ENCODE measurements at places on chromosomes 3 and 15.
A peak's percentile ranks its signal among the peaks of the same experiment; 100 is the strongest.

GRCh38 chr3:184377882-184378445 lies at the start of gene THPO:
Gene THPO (minus strand): TSS chr3:184378207. CDS start chr3:184376259, 1,948 bp downstream.
- peaks cover 29% of the 10 kb centered on the region for H3K27me3 ChIP-seq
- no peak for DNase-seq
- H3K4me3 ChIP-seq, result no peak within 1 kb of the TSS
- no peak within 1 kb of the TSS for H3K27ac ChIP-seq
- no peaks in the 10 kb centered on the region for H3K36me3 ChIP-seq

GRCh38 chr3:25421747-25422146 lies 6.3 kb upstream of the RARB start:
- no peaks in the 10 kb centered on the region for H3K27me3 ChIP-seq
- no peaks in the 10 kb centered on the region for H3K4me1 ChIP-seq
- no peak overlapping the region for H3K4me3 ChIP-seq
- no peaks in the 10 kb centered on the region for H3K36me3 ChIP-seq
- no peak for DNase-seq

GRCh38 chr3:46110701-46111493 lies 83.6 kb upstream of the XCR1 start:
- no peak overlapping the region for H3K4me3 ChIP-seq
- no peaks in the 10 kb centered on the region for H3K36me3 ChIP-seq
- peaks cover 24% of the 10 kb centered on the region for H3K4me1 ChIP-seq
- no peak for DNase-seq
- no peaks in the 10 kb centered on the region for H3K27me3 ChIP-seq

GRCh38 chr15:68176601-68177000 lies 28.5 kb downstream of the CALML4 start:
- no peak overlapping the region for H3K27ac ChIP-seq
- no peak overlapping the region for H3K4me3 ChIP-seq
- no peak for DNase-seq
- H3K36me3 ChIP-seq, result peaks cover 42% of the 10 kb centered on the region
- H3K27me3 ChIP-seq, result no peaks in the 10 kb centered on the region

GRCh38 chr3:2516762-2517441 lies 418.2 kb downstream of the CNTN4 start:
- DNase-seq, result no peak
- H3K27ac ChIP-seq, result no peak overlapping the region
- no peaks in the 10 kb centered on the region for H3K36me3 ChIP-seq
- H3K4me1 ChIP-seq, result no peaks in the 10 kb centered on the region

DNA sequence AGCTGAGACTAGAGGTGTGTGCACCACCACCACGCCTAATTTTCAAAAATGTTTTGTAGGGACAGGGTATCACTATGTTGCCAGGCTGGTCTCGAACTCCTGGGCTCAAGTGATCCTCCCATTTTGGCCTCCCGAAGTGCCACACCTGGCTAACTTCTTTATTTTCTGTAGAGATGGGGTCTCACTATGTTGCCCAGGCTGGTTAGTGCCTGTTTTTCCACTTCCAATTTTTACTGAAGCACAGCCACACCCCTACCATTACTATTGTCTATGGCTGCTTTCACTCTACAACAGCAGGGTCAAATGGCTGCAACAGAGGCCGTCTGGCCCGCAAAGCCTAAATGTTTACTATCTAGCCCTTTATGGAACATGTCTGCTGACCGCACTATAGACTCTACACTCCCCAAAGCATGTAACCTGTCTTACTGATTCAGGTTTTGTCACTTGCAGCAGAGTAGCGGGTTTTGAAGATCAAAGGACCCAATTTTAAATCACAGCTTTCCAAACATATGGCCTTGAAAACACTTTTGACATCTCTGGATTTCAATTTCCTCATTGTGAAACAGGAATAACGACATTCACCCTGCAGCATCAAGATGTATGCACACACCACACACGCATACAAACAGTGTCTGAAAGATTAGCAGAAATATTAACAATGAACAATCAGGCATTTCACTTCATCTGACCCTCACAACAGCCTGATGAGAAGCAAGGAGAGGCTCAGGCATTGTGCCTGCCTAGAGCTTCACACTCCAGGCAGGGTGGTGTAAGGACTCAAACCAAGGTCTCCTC lies 46.1 kb downstream of the SCAP start:
- no peak overlapping the region for H3K4me3 ChIP-seq
- no peaks in the 10 kb centered on the region for H3K27me3 ChIP-seq
- H3K27ac ChIP-seq, result no peak overlapping the region
- no peak for DNase-seq
- no peaks in the 10 kb centered on the region for H3K4me1 ChIP-seq

DNA sequence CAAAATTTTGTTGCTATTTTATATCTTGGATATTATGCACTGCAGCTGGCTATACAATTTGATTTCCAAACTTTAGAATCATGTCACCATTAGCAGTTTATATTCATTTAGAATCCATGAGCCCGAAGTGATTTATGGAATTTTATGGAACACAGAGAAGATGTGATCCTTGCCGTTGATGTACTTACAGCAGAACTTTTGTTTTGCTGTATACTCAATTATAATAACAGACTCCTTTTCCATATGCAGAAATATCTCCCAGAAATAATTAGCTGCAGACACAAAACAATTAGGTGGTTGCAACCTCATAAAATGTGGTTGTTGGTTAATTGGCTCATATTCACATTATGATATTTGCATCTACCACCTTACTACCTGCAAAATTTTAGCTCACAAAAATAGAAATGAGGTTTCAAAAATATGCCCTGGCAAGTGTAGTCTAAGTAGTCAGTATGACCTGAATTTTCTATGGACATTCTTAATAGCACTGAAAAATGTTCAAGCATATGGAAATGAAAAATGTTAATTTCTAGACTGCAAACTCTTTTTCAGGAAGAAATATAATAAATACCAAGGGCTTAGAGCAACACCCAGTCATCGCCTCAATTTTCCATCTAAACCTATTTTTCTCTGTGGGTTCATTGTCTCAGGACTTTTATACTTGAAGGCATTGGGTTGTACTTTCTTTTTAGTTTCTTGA lies 997.6 kb downstream of the MCTP2 start:
- no peaks in the 10 kb centered on the region for H3K36me3 ChIP-seq
- H3K27ac ChIP-seq, result no peak overlapping the region
- no peak overlapping the region for H3K4me3 ChIP-seq
- no peaks in the 10 kb centered on the region for H3K4me1 ChIP-seq
- no peak for DNase-seq
- H3K27me3 ChIP-seq, result no peaks in the 10 kb centered on the region

DNA sequence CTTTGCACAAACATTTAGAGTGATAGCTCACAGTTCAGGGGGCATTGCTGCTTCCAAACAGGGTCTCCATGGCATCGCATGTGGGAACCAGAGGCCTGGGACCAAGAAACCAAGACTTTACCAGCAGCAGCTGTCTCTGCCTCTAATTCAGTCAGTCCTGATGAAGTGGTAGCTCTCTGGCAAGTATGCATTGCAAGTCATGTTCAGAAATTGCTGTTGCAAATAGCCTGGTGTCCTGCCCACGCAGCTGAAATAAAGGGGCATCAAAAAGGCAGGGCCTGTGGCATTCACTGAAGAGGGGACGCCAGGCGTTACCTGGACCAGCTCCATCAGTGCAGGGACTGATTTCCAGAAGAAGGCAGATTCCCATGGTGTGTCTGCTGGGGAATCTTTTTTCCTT lies 121.3 kb downstream of the CD47 start:
- H3K27ac ChIP-seq, result no peak overlapping the region
- DNase-seq, result no peak
- no peaks in the 10 kb centered on the region for H3K27me3 ChIP-seq
- no peak overlapping the region for H3K4me3 ChIP-seq
- peaks cover 5% of the 10 kb centered on the region for H3K4me1 ChIP-seq

GRCh38 chr3:56469141-56469540 lies 874 bp upstream of the ERC2 start:
- no peak for DNase-seq
- peaks cover 10% of the 10 kb centered on the region for H3K4me1 ChIP-seq
- H3K4me3 ChIP-seq, result no peak overlapping the region
- no peak overlapping the region for H3K27ac ChIP-seq

DNA sequence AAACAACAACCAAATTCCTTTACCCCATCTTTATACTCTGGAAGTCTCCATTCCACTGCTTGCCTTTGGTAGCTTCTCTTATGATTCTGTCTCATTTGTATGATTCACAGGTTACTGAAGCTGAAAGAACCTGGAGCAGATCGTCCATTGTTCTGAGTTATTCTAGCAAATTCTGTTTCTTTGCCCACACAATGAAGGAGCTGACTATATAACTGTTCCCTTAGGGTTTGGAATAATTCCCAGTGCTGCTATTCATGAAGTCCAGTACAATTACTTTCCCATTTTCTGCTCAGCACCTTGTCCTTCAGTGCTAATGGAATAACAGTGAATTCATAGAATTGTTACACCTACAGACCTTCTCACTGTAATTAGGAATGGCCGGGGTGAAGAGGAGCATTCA lies 167.8 kb downstream of the CHST2 start:
- no peak overlapping the region for H3K4me3 ChIP-seq
- H3K27ac ChIP-seq, result no peak overlapping the region
- no peaks in the 10 kb centered on the region for H3K4me1 ChIP-seq
- H3K36me3 ChIP-seq, result no peaks in the 10 kb centered on the region
- H3K27me3 ChIP-seq, result no peaks in the 10 kb centered on the region

DNA sequence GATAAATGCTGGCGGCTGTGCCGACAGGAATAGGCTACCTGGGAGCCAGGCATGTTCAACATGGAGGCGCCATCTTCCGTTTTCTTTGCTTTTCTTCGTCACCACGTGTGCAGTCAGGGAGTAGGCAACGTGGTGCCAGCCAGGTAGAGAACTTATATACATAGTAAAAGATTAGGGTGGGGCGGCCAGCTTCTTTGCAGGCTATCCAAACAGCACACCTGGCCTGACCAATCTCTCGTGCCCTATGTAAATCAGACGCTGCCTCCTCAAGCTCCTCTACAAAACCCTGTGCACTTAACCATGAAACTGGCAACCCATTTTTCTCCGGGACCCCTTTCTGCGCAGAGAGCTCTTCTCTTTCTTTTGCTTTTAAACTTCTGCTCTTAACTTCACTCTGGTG lies 28.6 kb upstream of the OR5K4 start:
- no peak overlapping the region for H3K4me3 ChIP-seq
- no peaks in the 10 kb centered on the region for H3K36me3 ChIP-seq
- H3K27me3 ChIP-seq, result no peaks in the 10 kb centered on the region
- H3K27ac ChIP-seq, result no peak overlapping the region

DNA sequence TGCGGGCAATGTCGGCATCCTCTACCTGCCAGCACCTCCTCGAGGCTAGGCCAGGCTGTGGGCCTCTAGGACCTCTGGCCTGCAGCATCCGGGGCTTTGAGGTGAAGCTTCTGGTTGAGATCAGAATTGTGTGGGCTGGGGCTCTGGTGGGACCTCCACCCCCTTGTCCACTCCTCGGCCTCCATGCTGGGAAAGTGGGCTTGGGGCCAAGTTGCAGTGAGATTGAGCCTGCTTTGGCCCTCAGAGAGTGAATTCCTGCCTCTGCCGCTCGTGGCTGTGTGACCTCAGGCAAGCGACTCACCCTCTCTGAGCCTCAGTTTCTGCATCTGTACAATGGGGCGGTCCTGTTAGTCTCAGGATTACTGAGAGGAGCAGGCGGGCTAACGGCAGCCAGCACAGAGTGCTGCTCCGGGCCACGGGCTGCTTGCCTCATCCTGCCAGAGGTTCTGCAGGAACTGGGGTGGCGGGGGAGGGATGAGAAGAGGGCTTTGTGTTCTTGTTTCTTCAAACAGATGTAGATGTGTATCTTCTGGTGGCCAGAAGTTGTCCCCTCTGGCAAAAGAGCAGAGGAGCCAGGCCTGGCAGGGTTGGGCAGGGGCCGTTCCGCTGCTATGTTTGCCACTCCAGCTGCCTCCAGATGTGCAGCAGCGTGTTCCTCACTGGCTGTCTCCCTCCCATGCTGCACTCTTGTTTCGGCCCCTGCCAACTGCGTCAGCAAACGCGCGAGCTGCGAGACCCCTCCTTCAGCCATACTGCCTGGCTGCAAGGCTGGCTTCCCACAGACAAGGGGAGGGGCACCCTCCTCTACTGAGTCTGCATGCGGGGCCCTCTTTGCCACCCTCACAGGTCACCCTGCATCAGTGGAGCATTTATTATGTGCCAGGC lies 33.7 kb downstream of the FBLN2 start:
- no peaks in the 10 kb centered on the region for H3K4me1 ChIP-seq
- no peak overlapping the region for H3K27ac ChIP-seq
- no peak for DNase-seq
- H3K4me3 ChIP-seq, result no peak overlapping the region
- no peaks in the 10 kb centered on the region for H3K27me3 ChIP-seq

GRCh38 chr15:93372208-93372864 lies 283.3 kb upstream of the RGMA start:
- no peaks in the 10 kb centered on the region for H3K36me3 ChIP-seq
- DNase-seq, result no peak
- H3K4me1 ChIP-seq, result no peaks in the 10 kb centered on the region

- peak overlapping the region; percentile 25 for H3K27ac ChIP-seq
- DNase-seq, result peak; percentile 73
- peaks cover 5% of the 10 kb centered on the region for H3K4me1 ChIP-seq
- peaks cover 21% of the 10 kb centered on the region for H3K36me3 ChIP-seq
- no peaks in the 10 kb centered on the region for H3K27me3 ChIP-seq
These were observed 20.3 kb downstream of the FAM98B start for GRCh38 chr15:38474155-38474757.

DNA sequence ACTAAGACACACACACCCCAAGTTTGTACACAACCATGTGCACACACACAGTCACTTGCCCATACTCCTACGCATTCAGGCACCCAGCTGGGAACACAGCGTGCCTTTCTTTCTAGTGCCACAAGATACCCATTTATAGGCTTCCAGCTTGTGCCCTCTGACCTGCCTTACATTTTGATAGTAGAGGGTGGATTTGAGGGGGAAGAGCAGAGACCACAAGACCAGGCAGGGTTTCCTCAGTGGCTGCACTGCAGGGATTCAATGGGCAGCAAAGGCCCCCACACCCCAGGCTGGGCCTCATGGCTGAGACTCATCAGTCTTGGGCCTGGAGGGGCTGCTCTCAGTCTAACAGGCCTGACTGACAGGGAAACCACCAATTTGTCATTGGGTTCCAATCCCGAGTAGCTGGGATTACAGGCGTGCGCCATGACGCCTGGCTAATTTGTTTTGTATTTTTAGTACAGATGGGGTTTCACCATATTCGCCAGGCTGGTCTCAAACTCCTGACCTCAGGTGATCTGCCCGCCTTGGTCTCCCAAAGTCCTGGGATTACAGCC lies 18.8 kb upstream of the ANKDD1A start:
- H3K4me3 ChIP-seq, result peak overlapping the region; percentile 18
- H3K27me3 ChIP-seq, result no peaks in the 10 kb centered on the region
- peak; percentile 70 for DNase-seq
- H3K4me1 ChIP-seq, result peaks cover 72% of the 10 kb centered on the region

GRCh38 chr3:22175947-22176346 lies 424.9 kb upstream of the ZNF385D start:
- no peak overlapping the region for H3K27ac ChIP-seq
- H3K4me3 ChIP-seq, result no peak overlapping the region
- no peaks in the 10 kb centered on the region for H3K4me1 ChIP-seq
- no peaks in the 10 kb centered on the region for H3K27me3 ChIP-seq
- no peaks in the 10 kb centered on the region for H3K36me3 ChIP-seq

GRCh38 chr15:93362203-93362602 lies 273.2 kb upstream of the RGMA start:
- no peaks in the 10 kb centered on the region for H3K27me3 ChIP-seq

GRCh38 chr3:171981271-171981605 lies 58.1 kb upstream of the FNDC3B start:
- H3K27me3 ChIP-seq, result no peaks in the 10 kb centered on the region
- no peak overlapping the region for H3K27ac ChIP-seq
- no peaks in the 10 kb centered on the region for H3K4me1 ChIP-seq
- DNase-seq, result no peak
- no peaks in the 10 kb centered on the region for H3K36me3 ChIP-seq

Measured in CD4-positive, alpha-beta memory T cell (primary cell).